T-helper 2 cell (primary cell): ENCODE measurements at places on chromosomes 5 and 9.

GRCh38 chr5:94159144-94159543 lies 417.7 kb upstream of the POU5F2 start:
- DNase-seq = no peak

GRCh38 chr9:38171926-38172325 lies 102.9 kb upstream of the SHB start:
- no peak for DNase-seq

GRCh38 chr5:72256536-72256935 lies 63.5 kb downstream of the MRPS27 start:
- no peak for DNase-seq

GRCh38 chr9:98222885-98223691 lies 30.7 kb upstream of the CORO2A start:
- DNase-seq = no peak

DNA sequence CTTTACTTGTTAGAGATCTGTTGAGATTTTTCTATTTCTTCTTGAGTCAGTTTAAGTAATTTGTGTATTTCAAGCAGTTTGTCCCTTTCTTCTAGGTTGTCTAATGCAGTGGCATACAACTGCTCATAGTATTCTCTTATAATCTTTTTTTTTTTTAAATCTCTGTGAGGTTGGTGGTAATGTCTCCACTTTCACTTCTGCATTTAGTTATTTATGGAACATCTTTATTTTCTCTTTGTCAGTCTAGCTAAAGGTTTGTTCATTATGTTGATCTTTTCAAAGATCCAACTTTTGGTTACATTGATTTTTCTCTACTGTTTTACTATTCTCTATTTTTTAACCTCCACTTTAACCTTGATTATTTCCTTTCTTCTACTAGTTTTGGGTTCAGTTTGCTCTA lies 13.8 kb downstream of the FOXE1 start:
- DNase-seq = no peak

- DNase-seq = no peak
Measured at GRCh38 chr5:137148159-137148558, 351.0 kb downstream of the SPOCK1 start.

DNA sequence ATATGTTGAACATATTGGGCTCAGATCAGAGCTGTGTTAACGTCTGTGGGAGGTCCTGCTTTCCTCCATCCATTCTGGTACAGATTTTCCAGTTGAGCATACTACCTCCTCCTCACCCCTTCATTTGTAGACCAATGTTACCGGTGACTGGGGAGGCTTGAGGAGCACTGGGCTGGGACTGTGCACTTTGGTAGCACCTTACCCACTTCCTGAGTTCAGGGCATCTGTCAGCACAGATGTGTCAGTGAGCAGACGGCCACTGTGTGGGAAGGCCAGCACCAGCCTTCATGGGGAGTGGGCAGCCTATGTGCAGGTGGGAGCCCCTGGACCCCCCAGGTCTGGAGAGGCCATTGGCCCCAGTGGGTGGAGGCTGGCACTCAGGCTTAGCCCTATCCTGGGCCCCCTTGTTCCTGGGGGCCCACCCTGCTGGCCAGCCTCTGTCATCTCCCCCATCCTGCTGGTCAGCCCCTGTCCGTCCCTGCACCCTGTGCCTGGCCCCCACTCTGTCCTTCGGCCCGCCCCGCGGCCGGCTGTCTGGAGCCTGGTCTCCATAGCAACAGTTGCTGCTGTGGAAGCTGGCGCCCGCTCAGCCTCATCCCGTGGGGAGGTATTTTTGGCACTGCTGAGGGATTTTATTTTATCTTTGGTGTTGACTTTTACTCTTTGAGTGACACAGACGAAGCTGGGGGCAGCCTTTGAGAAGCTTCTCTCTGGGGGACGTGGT lies 21.3 kb downstream of the WNK2 start:
- DNase-seq = no peak

- no peak for DNase-seq
Measured at GRCh38 chr9:135088348-135088978, 995 bp downstream of the OLFM1 start.

GRCh38 chr5:130002183-130002582 lies 97.9 kb downstream of the CHSY3 start:
- no peak for DNase-seq

- no peak for DNase-seq
Measured at GRCh38 chr9:81540142-81540710, 149.1 kb downstream of the TLE1 start.

DNA sequence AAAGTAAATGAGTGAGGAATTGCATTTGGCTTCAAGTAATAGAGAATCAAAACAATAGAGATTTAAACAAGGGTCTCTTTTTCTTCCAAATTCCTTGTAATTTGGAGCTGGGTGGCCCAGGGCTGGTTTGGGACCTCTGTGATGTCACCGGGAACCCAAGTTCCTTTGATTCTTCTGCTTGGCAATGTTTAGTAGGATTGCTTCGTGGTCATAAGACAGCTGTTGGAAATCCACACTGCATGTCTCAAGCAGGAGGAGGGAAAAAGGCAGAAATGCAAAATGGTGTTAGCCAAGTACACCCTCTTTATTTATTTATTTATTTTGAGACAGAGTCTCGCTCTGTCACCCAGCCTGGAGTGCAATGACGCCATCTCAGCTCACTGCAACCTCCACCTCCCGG lies 72.6 kb upstream of the IL12B start:
- DNase-seq = no peak

- DNase-seq = no peak
Measured at GRCh38 chr5:180467028-180467975, 26.9 kb upstream of the CNOT6 start.

- DNase-seq = no peak
Measured at GRCh38 chr9:92576175-92576574, 40.4 kb upstream of the ECM2 start.
